ENCODE measurements at places on chromosomes 5 and 9.
A peak's percentile ranks its signal among the peaks of the same experiment; 100 is the strongest.

- DNase-seq, result no peak
These were observed 653.8 kb downstream of the ELAVL2 start for GRCh38 chr9:23172206-23172605.

DNA sequence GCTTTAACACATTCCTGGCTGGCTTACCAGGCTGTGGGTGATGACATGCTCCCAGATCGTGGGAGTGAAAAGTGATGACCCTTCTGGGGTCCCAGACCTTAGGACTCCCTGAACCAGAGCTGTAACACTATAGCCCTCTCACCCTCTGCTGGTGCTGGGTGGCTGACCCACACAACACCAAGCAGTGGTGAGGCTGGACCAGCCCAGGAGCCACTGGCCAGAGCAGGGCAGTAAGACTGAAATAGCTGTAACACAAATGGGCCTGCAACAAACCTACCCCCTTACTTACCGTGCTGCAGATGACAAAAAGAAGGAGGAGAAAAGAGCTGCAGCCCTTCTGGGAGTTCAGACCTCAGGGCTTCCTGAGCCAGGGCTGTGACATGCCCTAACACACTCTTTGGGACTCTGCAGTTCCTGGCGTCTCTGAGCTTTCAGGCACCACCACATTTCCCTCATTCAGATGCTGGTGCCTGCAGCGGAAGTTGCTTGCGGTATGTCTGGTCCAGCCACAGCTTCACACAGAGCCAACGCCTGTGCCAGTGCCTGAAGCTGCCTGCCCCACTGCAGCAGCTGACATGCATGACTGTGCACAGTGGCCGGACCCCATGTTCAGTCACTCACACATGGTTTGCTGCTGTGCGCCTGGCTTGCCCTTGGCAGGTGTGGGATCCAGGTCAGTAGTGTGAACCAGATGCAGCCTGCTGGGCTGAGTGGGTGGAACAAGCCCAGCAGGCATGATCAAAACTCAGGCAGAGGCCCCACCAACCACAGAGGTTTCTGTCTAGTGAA lies 1247.4 kb downstream of the EFNA5 start:
- DNase-seq, result no peak

- no peak for DNase-seq
These were observed 13.5 kb upstream of the DRD1 start for GRCh38 chr5:175457466-175457865.

GRCh38 chr9:132755096-132755495 lies 84.8 kb downstream of the GTF3C4 start:
- DNase-seq, result no peak

DNA sequence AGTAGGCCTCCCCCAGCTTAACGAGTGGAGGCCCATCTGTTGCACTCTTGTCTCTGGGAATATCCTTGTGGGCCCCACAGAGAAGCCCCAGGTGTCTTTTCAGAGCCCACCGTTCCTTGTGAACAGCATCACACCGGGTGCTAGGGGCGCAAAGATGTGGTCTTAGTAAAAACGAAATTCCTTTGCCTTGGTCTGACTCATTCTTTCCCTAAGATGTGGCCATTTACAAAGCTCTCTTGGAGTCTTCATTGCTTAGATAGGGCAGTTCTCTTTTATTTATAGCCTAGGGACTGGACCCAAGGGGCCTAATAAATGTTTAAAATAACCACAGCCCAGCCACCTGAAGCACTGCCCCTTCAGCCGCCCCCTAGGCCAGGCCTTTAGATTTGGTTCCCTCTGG lies 52.8 kb upstream of the RPL26L1 start:
- DNase-seq, result no peak

- DNase-seq, result peak; percentile 0
These were observed 43.7 kb downstream of the STK10 start for GRCh38 chr5:172144291-172144815.

DNA sequence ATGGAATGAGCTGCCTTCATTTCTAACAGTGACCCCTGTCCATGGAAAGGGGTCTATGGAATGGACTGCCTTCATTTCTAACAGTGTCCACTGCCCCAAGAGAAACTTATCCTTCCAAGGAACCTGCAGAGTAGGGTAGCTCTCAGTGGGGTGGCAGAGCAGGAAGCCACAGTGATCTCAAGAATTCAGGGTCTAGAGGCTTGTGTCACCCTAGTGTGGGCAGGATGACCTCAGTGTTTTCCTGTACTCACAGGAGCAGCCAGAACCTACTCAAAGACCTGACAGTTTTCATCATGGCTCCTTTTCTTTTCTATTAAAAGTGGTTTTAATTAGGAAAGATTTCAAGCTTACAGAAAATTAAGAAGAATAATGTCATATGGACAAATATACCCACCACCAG lies 27.5 kb downstream of the SEC61B start:
- DNase-seq, result no peak

GRCh38 chr9:38063363-38063707 lies 5.7 kb downstream of the SHB start:
- DNase-seq, result no peak
